Memory B cell (primary cell): ENCODE measurements at places on chromosomes 5 and 9.

DNA sequence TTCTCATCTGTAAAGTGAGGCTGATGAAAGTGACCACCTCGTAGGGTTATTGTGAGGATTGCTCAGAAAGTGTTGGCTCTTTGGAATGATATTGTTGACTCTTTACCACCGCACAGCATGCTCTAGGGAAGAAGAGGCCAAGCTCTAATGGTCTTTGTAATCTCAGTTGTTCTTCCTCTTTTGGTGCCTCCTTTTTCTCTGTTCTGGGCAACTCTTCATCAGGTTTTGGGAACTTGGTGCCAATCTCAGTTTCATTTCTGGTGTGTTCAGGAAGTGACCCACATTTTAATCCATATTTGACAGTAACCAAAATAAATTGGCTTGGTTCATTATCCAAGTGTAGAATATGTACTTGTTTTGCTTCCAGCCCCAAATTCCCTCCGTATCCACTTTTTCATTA, 25.1 kb downstream of the ARHGAP26 start:
- H3K4me3 ChIP-seq = peak overlapping the region; percentile 55
- H3K36me3 ChIP-seq = no peaks in the 10 kb centered on the region
- peaks cover 41% of the 10 kb centered on the region for H3K4me1 ChIP-seq
- peak overlapping the region; percentile 35 for H3K27ac ChIP-seq

DNA sequence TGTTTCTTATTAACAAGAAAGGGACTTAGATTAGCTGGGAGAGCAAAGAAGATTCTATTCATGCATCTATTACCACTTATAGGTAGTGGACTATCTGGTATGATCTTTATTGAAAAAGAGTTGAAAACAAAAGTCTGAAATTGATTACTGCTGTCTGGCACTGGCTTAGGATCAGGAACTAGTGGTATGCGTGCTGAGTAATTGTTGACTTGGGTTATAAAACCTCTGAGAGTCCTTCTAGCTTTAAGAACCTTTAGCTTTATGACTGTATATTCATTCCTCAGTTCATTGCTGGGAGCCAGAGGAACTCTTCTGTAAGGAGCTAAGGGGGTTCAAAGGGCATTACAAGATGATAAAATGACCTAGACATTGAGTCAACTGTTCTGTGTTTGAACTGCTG, 7.6 kb downstream of the SLC1A1 start:
- no peak for DNase-seq
- H3K4me3 ChIP-seq = no peak overlapping the region
- no peak overlapping the region for H3K27ac ChIP-seq
- H3K36me3 ChIP-seq = no peaks in the 10 kb centered on the region
- H3K27me3 ChIP-seq = peaks cover 9% of the 10 kb centered on the region
- H3K4me1 ChIP-seq = no peaks in the 10 kb centered on the region

DNA sequence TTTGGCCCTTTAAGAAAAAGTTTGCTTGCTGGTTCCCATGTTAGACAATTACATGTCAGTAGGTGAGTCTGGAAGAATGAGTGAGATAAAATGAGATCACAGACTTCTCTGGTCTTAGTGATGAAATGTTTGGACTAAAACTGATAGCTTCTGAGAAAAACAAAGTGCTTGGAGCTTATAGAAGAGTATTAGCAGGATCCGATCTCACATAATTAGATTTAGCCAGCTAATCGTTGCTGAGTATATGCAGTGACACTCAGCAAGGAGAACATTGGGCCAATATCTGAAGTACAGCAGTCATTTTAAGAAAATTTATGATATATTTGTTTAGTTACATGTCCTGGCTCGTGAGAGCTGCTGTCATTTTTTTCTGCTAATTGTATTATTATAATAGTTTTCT, 135.8 kb downstream of the SNCAIP start:
- H3K4me3 ChIP-seq = no peak overlapping the region
- no peaks in the 10 kb centered on the region for H3K4me1 ChIP-seq
- no peak overlapping the region for H3K27ac ChIP-seq
- H3K36me3 ChIP-seq = no peaks in the 10 kb centered on the region
- H3K27me3 ChIP-seq = peaks cover 6% of the 10 kb centered on the region

DNA sequence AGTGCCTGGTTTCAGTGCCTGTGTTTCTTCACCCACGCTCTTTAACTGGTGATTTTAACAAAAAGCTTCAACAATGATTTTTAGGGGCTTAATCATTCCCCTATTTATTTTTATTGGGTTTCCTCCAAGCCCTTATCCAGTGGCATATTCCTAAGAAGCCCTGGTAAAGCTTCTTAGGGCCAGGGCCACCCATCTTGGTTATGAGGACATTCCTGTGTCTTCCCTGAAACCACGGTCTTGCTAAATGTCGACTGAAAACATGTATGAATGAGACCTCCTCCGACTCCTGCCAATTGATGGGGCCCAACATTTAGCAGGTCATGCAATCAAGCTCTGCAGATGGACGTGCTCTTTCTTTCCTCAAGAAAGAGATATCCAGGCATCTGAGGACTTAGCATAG, 13.7 kb upstream of the CARTPT start:
- no peaks in the 10 kb centered on the region for H3K36me3 ChIP-seq
- H3K4me1 ChIP-seq = no peaks in the 10 kb centered on the region
- H3K27me3 ChIP-seq = peaks cover 10% of the 10 kb centered on the region
- no peak overlapping the region for H3K27ac ChIP-seq
- no peak overlapping the region for H3K4me3 ChIP-seq

DNA sequence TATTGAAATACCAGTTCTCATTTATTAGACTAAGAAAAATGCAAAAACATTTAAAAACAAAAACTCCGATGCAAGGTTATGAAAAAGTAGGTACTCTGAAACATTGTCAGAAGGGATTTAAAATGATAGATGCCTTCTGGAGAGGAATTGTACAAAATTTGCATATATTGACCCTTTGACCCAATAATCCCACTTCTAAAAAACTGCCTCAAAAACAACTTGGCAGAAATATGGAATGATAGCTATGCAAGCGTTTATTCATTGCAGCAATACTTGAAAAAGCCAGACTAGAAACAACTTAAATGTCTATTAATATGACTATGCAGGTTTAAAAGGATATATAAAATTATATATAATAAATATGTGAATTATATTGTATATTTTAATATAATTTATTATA, 118.4 kb downstream of the PLK2 start:
- H3K4me3 ChIP-seq = no peak overlapping the region
- no peak for DNase-seq
- no peaks in the 10 kb centered on the region for H3K4me1 ChIP-seq
- no peaks in the 10 kb centered on the region for H3K36me3 ChIP-seq
- peaks cover 4% of the 10 kb centered on the region for H3K27me3 ChIP-seq
- H3K27ac ChIP-seq = no peak overlapping the region

DNA sequence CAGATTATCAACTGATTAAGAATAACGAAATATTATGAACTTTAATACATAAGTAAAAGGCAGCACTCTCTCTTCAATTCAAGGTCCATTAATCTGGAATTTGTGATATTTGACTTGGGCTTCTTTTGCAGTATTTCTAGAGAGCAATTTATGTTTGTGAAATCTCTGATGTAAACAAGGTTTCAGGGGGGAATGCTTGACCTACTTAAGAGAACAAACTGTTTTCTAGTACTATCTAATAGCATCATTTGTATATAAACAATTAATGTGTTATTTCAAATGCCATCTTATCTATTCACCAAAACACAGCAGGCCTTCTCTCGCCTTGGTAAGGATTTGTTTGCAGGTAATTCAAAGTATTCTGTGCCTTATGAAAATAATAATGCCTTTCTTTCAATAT, 103.6 kb upstream of the FST start:
- H3K4me3 ChIP-seq = no peak overlapping the region
- no peak overlapping the region for H3K27ac ChIP-seq
- H3K4me1 ChIP-seq = no peaks in the 10 kb centered on the region
- DNase-seq = no peak

DNA sequence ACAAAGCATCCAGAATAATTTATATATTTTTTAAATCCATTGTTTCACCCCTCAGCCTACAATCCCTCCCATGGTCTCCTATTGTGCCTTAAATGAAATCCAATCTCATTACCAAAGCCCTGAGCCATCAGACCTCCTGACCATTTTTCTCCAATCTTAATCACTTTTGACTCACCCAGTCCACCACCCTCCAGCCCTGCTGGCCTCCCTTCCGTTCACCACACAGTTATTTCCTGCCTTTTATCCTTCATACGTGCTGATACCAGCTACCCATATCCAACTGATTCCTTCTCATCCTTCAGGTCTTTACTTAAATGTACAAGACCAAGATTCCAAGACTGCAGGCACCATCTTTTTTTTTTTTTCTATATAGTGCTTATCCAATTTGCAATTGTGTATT, 1026.7 kb upstream of the DMAC1 start:
- H3K4me3 ChIP-seq = no peak overlapping the region
- no peak overlapping the region for H3K27ac ChIP-seq
- no peaks in the 10 kb centered on the region for H3K4me1 ChIP-seq
- H3K27me3 ChIP-seq = no peaks in the 10 kb centered on the region
- DNase-seq = no peak

DNA sequence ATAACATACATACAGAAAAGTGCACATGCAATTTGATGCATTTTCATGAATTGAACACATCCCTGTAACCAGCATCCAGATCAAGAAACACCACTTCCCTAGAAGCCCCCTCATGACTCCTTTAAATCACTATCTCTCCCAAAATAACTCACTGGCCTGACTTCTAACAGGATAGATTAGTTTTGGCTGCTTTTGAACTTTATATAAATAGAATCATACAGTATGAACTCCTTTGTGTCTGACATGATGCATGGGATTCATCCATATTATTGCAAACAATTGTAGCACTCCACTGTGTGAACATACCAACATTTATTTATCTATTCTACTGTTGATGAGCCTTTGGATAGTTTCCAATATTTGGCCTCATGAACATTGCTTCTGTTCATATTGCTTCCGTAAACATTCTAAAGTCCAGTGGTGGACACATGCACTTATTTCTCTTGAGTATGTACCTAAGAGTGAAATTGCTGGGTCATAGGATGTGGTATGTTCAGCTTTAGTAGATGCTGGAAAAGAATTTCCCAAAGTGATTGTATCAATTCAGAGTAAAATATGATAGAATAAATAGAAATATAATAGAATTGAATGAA, 148.7 kb upstream of the GDNF start:
- no peak overlapping the region for H3K4me3 ChIP-seq
- no peak for DNase-seq
- no peaks in the 10 kb centered on the region for H3K36me3 ChIP-seq
- no peaks in the 10 kb centered on the region for H3K27me3 ChIP-seq
- no peak overlapping the region for H3K27ac ChIP-seq
